ENCODE measurements at places on chromosomes 6 and 20. TPM values are rescaled to one million over a fixed set of nuclear protein-coding genes. Genes with fewer than 3 reads are reported as not detected.

DNA sequence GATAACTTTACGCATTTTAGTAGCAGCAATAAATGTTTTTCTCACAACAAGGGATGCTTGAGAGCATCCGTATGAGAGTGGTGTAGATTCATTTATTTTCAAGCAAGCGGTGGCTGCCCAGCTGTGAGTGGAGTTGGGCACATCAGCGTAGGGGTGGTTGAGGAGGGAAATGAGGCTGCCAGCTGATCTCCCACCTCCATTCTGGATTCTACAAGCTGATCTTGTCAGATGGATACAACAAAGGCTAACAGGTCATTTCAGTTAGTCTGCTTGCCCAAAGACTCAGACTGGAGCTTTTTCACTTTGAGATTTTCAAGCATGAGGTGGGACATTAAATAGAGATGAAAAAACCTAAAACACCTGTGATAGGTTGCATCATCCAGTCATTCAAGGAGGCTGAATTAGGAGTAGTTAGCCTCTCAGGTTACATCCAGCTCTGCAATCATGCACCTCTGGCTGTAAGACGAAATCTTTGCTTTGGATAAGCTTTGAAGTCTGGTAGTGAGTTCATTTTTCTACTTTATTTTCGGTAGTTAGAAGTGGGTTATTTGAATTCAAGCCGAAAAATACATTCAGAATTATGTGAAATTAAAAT, 1.9 kb upstream of the BACH2 start:
- peaks cover 22% of the 10 kb centered on the region for H3K4me1 ChIP-seq
- no peaks in the 10 kb centered on the region for H3K36me3 ChIP-seq
- H3K27ac ChIP-seq = no peak overlapping the region
- H3K4me3 ChIP-seq = no peak overlapping the region

- H3K4me3 ChIP-seq = no peak overlapping the region
- no peak overlapping the region for H3K27ac ChIP-seq
- H3K36me3 ChIP-seq = no peaks in the 10 kb centered on the region
- no peaks in the 10 kb centered on the region for H3K4me1 ChIP-seq
- no peaks in the 10 kb centered on the region for H3K27me3 ChIP-seq
These were observed 65.4 kb downstream of the BMP7 start for GRCh38 chr20:57200882-57201695.

DNA sequence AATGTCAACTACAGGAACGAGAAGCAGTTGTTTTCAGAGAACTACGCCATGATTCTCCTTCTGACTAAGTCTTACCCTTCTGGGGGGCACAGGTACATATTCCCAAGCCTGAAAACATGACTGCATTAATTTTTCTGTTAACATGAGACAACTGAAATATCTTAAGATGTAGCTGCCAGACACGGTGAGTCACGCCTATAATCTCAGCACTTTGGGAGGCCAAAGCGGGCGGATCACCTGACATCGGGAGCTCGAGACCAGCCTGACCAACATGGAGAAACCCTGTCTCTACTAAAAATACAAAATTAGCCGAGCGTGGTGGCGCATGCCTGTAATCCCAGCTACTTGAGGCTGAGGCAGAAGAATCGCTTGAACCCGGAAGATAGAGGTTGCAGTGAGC, 21.7 kb downstream of the TBC1D20 start:
- no peak overlapping the region for H3K27ac ChIP-seq
- H3K4me3 ChIP-seq = no peak overlapping the region
- no peak for DNase-seq
- peaks cover 65% of the 10 kb centered on the region for H3K36me3 ChIP-seq
- no peaks in the 10 kb centered on the region for H3K27me3 ChIP-seq

Gene DNMT3B
- not detected for polyA plus RNA-seq

Data from CD14-positive monocyte (primary cell).